Activated T-helper 1 cell treated with anti-CD3 and anti-CD28 coated beads, Interleukin-2, amount 50 U/mL, for 16 hours (primary cell): ENCODE measurements at places on chromosomes 16 and 17.
A peak's percentile ranks its signal among the peaks of the same experiment; 100 is the strongest.

GRCh38 chr16:262121-262745, 13.5 kb downstream of the RGS11 start:
- DNase-seq: no peak

DNA sequence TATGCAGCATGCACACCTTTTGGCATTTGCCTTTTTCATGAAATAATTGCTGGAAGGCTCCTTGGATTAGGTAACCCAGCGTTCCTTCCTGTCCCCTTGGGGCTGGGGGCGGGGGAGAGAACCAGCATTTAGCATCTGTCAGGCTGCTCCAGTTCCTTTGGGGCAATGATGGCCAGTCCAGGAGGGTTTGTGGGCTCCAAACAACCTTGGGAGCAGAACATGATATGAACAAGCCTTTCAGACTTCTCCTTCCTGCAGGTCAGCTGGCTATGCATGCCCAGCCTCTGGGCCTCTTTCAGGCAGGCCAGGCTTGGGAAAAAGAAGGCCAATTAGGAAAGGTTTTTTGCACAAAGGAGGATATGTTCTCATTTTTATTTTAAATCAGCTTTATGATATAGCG, 1.1 kb upstream of the SMTNL2 start:
- DNase-seq: no peak

- no peak for DNase-seq
Observed at GRCh38 chr17:37117373-37118142, 168.8 kb downstream of the AATF start.

- DNase-seq: no peak
Observed at GRCh38 chr16:55912022-55912421, 36.8 kb upstream of the CES5A start.

DNA sequence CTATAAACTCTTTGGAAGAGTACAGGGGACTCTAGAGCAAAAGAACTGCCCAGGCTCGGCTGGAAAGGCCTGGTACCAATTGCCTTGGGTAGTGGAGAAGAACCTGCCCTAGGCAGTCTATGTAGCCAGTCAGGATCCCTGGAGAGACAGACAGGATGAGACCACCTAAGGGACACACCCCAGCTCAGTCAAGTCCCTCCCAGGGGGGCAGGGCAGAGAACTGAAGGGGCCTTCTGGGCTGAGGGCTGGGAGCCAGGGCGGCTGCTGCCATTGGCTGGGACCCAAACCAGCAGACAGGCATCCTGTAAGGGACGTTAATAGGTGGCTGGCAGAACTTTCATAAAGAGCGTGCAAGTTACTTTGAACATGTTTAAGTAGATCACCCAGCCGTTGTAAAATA, 12.8 kb upstream of the SLC38A8 start:
- DNase-seq: no peak

DNA sequence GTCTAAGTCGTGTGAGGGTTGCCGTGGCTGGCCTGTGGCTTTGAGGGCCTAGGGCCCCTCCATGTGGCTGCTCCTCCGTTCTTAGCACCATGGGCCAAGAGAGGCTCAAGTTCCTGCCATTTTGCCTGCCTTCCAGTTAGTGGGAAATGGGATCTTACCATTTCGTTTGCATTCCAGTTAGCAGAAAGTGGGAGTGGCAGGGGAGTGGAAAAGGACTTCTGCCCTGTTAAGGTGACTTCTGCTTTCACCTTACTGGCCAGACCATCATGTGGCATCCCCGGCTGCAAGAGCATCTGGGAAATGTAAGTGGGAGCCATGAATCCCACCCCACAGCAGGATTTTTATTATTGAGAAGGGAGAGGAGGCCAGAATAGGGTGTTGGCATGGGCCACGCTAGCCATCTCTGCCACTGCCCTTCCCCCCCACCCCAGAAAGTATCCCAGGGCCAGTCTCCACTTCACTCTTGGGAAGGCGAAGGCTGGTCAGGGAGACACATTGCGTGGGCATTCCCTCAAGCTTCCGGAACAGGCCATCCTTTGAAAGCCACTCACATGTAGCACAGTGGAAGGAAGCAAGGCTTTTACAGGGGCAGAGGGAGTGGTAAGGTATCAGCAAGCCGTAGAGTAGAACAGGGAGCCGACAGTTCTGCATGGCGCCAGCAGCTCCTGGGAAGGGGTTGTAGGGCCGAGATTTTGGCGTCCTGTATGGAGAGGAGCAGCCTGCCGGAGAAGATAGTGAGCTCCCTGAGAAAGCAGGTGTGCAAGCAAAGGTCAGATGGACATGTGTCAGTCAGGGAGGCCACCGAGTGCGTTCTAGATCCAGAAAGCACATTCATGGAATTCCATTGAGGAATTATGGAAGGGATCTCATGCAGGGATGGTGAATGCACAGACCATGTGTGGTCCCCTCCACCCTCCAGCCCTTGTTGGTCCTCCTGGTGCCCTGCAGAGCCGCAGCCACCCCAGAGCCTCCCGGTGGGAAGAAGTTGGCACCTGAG, 33.4 kb downstream of the CMIP start:
- DNase-seq: no peak

- DNase-seq: no peak
Observed at GRCh38 chr16:30876867-30877266, 17.0 kb downstream of the BCL7C start.

GRCh38 chr16:88264641-88265285, 118.0 kb upstream of the ZNF469 start:
- DNase-seq: peak; percentile 19

DNA sequence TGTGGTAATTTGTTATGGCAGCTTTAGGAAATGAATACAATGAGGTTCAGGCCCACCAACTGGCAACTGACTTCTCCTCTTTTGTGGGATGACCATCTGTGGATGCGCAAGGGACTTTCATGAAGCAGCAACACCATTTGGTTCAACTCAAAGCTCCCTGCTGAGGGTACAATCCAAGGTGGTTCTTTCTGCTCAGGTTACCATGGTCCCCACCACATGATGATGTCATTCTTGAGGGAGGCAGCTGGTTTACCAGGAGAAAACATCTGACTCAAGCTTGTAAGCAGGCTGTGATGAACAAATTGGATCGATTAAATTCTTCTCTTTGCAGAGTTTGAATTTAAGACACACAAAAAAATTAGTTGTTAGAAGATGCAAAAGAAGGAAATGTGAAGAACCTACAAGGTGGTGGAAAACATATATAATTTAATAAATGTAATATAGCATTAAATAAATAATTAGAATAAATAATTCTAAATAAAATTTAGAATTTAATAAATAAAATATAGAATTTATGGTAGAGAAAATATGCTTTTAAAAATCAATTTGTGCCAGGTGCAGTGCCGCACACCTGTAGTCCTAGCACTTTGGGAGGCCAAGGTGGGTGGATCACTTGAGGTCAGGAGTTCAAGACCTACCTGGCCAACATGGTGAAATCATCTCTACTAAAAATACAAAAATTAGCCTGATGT, 67.6 kb upstream of the ANKFN1 start:
- DNase-seq: no peak

GRCh38 chr17:37661400-37662014, 18.3 kb upstream of the DDX52 start:
- no peak for DNase-seq

- DNase-seq: no peak
Observed at GRCh38 chr17:65324611-65325342, 187.6 kb downstream of the RGS9 start.

DNA sequence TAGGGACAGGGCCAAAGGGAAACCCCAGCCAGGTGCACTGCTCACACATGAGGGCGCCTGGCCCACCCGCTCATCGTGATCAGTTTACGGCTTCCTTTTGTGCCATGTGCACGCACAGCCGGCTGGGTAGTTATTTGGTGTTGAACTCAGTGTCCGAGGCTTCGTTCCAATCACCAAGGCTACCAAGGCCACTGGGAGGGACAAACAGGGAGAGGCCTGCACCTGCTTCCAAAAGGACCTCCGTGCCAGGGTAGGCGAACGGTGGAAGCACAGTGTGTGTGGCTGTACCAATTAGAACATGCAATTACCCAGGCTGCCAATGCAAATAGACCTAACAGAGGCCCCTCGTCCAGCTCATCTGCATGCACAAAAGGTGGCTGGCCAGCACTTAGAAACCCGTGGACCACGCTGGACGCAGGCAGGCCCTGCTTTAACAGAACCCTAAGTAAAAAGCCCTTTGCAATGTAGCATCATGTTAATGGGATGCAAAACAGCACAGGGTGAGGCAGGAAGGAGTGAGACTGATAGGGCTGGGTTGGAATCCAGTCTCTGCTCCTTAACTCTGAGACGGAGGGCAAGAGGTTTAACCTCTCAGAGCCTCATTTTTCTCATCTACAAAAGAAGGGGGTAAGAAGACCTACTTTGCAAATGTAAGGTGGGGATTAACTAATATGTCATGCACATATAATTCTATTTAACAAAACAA, 204.0 kb downstream of the XYLT1 start:
- no peak for DNase-seq

DNA sequence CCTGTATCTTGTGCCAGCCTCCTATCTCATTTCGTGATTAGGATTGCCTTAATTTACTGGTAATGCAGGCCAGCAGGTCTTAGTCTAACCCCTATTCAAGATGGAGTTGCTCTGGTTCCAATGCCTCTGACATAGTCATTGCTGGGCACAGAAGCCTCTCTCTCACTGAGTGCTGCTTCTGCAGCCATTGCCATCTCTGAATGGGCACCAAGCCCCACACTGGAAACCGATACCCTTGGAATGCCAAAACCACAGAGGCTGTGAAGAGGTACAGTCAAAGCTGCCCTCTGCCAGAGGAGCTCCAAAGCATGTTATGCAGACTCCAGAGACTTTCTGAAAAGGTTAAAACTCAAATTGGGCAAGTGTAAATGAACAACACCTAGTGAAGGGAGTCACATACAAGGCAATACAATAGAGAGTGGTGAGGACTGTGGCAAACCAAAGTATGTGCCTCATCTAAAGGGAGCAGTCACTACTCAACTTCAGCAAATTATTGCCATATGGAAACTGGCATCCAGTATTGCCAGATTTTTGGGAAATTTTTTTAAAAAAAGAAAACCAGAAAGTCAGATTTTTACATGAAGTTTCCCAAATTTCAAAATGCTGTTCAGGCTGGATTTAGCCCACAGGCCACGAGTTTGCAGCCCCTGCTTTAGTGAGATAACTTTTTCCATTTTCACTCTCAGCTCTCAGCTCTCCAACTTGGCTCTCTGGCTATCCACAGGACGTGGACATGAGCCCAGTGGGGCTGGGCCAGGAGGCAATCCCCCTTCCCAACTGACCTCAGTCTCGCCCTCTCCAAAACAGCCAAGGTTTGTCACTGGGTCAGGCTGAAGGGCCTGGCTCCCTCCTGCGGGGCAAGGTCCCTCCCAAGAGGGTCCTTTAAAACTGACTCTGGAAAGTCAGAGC, 2.1 kb upstream of the MMP2 start:
- DNase-seq: no peak

DNA sequence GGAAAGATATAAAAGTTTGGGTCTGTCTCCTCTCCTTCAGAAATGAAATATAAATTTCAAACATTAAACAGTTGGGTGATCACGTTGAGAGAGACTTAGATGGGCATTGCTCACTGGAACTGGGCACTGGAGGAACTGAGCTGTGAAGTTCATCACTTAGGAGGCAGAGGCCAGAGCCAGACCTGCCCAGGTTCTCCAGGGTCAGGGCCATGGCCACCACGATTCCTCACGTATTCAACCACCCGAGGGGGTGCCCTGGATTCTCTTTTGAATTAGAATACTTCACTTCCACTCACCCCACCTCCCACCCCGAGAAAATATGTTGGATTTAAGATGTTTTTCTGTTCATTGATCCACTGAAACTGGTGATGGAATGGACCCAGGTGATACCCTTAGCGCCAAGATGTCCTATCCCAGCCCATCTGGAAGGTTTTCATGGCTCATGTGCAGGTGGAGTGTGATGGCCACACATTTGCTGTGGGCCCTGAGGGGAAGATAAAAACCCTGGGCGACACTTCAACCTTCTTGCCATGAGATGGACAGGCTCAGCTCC, 6.1 kb downstream of the PRR29 start:
- no peak for DNase-seq

GRCh38 chr16:58195344-58195743, 2.6 kb downstream of the CSNK2A2 start:
- no peak for DNase-seq

- DNase-seq: no peak
Observed at GRCh38 chr17:67452681-67453554, 75.8 kb downstream of the PITPNC1 start.

DNA sequence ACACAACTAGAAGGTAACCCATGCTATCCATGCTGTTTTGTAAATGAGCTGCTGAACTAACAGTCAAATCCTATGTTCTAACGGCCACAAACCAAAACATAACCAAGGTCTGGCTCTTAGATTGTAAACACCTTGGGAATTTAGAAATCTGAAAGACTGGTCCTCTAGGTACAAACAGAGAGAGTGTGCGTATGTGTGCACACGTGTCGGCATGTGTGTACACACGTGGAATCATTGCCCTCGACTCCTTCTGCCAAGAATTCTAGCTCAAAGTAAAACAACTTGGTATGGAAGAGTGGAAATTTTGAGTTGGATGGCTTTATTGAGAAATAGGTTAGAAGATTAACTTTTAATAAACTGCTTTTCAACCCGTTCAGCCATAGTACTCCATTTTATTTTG, 18.1 kb upstream of the GHDC start:
- DNase-seq: no peak

DNA sequence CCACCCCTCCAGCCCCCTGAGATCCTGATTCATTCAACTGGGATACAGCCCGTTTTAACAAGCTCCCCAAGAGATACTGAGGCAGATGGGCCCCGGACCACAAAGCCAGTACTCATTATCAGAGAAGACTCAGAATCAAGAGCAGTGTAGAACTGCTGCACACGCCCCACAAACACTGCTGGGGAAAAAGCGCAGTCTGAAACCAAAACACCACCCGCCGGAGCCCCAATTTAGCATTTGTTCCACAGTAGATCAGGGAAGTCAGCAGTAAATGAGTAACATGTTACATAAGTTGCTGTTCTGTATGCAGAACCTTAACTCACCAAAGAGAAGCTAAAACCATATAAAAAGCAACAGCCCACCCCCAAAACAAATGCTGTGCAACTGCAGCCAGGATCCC, 123.6 kb downstream of the CDYL2 start:
- no peak for DNase-seq

DNA sequence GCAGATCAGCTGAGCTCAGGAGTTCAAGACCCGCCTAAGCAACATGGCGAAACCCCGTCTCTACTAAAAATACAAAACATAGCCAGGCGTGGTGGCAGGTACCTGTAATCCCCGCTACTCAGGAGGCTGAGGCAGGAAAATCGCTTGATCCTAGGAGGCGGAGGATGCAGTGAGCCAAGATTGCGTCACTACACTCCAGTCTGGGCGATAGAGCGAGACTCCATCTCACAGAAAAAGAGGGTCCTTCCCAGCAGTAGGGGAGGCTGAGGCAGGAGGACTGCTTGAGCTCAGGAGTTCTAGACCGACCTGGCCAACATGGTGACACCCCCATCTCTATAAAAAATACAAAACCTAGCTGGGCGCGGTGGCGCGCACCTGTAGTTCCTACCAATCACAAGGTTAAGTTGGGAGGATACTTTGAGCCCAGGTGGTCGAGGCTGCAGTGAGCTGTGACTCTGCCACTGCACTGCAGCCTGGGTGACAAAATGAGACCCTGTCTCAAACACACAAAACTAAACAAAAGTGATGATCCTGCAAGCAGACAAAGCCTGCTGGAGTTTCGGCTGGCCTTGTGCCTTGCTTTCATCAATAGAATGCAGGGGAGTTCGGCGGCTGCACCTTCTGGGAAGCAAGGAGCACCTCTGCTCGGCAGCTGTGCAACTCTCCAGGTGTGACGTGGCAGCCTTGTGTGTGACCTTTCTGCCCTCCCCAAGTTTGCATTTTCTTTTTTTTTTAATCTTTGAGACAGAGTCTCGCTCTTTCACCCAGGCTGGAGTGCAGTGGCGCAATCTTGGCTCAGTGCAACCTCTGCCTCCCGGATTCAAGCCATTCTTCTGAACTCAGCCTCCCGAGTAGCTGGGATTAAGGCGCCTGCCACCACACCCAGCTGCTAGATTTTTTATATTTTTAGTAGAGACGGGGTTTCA, 12.4 kb upstream of the YWHAE start:
- DNase-seq: no peak
